Smooth muscle cell of the umbilical artery (primary cell): ENCODE measurements at places on chromosomes 4 and X. TPM values are rescaled to one million over a fixed set of nuclear protein-coding genes. Genes with fewer than 3 reads are reported as not detected.

GAB1 gene
- total RNA-seq: 5.3 and 8.2 TPM in 2 replicates

OTUD4 gene
- total RNA-seq: 19.6 and 39.2 TPM in 2 replicates

CRMP1 gene
- total RNA-seq: 0.30 and 5.5 TPM in 2 replicates

IL2 gene
- total RNA-seq: not detected in 2 replicates

CHST7 gene
- 9.2 and 26.0 TPM in 2 replicates for total RNA-seq

FGFBP2 gene
- total RNA-seq: not detected in 2 replicates

FAT4 gene
- 13.4 and 18.5 TPM in 2 replicates for total RNA-seq

RAB41 gene
- total RNA-seq: not detected in 2 replicates

CENPVL3 gene
- not detected in 2 replicates for total RNA-seq

DDX53 gene
- total RNA-seq: not detected in 2 replicates

CFI gene
- total RNA-seq: 1.2 and 9.2 TPM in 2 replicates
